ENCODE measurements at places on chromosomes 16 and 17. TPM values are rescaled to one million over a fixed set of nuclear protein-coding genes. Genes with fewer than 3 reads are reported as not detected.

The ABCC3 gene
- 2.0 TPM for total RNA-seq

The GCGR gene
- not detected for total RNA-seq

The TCAP gene
- 0.07 TPM for total RNA-seq

The SPEM1 gene
- not detected for total RNA-seq

The SLC16A6 gene
- total RNA-seq, result 0.79 TPM

DNA sequence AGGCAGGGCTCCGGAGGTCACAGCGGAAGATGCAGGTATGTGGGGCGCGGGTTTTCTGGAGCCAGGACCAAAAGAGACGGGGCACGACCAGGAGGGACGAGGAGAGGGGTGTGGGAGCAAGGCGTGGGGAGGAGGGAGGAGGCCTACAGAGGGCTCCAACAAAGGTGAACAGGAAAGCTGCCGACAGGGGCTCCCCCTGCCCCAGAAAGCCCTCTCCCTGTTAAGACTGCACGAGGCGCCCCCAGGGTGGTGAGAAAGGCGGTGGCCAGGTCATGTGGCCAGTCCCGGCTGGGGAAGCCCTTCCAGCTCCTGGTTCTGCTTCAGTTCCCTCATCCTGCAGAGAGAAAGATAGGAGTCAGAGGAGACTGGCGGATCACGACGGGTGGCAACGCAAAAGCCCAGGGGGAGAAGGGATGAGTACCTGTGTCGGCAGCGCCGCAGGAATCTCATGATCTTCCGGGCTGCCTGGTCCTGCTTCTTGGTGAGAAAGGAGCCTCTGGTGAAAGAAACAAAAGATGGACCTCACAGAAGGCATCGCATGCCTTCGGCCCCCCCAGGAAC lies 949 bp upstream of the SPAG7 start:
- peak; percentile 27 for DNase-seq

- DNase-seq, result no peak
Measured at GRCh38 chr16:30381291-30382041, 895 bp downstream of the SEPTIN1 start.

DNA sequence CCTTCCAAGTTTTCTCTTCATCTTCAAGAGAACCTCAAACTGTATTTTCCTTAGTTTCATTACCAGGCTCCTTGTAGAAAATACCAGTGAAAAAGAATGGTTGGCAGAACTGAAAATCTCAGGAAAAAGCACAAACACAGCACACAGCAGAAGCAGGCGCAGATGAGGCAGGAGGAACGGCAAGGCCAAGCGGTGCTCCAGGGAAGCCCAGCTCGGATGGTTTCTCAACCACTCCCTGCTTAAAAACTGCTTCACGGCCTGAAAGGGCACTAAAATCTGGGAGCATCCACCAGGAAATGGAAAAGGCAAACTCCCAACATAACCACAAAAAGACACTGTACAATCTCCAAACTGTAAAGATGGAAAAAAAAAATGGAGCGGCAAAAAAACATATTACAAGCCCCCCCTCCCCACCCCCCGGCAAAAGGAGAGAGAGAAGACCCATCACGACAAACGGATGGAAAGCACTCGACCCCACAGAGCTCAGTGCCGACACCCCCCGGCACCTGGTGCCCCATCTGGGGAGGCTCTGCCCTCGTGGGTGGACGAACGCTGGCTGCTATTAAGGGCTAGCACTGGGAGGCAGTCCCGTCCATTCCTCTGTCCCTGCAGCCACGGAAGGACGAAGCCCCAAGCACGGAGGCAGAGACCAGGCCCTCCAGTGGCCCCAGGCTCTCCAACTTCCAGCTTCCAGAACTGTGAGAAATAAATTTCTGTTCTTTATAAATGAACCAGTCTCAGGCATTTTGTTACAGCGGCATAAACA lies 127.5 kb downstream of the ZNF778 start:
- DNase-seq, result no peak

DNA sequence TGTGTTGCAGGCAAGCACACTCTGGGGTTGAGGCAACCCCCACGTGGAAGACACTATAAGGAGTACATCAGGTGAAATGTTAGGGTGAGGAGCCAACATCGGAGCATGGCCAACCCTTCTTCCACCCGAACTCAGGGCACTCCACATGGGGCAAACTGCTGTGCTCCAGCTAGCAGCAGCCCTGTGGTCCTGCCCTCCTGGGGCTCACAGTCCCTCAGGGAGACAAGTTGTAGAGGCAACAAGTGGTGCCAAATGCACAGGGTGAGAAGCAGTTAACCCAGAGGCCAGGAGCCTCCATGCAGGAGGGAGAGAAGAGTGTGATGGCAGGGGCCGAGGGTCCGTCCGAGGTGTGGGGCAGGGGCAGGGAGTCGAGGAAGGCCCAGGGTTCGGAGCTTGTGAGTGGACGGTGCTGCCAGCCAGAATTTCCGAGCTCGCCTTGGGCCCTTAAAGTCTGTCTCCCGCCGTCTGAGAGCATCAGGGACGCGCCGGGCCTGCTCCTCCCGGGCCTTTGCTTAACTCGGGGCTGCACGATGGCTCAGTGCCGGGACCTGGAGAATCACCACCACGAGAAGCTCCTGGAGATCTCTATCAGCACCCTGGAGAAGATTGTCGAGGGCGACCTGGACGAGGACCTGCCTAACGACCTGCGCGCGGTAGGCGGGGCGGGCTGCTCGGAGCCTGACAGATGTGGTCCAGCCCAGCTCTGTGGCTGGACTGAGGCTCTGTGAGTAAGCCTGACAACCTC lies 32.3 kb downstream of the ATPAF2 start:
- DNase-seq, result no peak

GRCh38 chr17:31313982-31314781 lies at the start of gene EVI2B:
EVI2B (minus strand) TSS chr17:31314054; CDS start chr17:31305609, 8,445 bp downstream.
- peak; percentile 31 for DNase-seq

DNA sequence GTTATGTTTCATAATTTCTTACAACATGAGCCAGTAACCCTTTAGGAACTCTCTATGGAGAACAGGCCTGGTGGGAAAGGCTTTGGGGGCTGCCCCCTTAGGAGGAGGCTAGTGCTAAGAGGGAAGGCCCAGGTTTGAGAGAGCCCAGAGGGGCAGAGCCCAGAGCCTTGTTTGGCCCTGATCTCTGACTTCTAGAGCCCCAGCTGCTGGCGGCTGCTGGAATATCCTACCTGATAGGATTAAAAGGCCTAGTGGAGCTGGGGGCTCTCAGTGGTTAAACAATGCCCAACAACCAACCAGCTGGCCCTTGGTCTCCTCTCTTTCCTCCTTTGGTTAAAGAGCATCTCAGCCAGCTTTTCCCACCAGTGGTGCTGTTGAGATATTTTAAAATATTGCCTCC lies 54.1 kb downstream of the IGF2BP1 start:
- no peak for DNase-seq

GRCh38 chr17:2909846-2910234 lies 113.6 kb downstream of the RAP1GAP2 start:
- no peak for DNase-seq

GRCh38 chr16:29868396-29869009 lies 5.5 kb upstream of the CDIPT start:
- peak; percentile 29 for DNase-seq

DNA sequence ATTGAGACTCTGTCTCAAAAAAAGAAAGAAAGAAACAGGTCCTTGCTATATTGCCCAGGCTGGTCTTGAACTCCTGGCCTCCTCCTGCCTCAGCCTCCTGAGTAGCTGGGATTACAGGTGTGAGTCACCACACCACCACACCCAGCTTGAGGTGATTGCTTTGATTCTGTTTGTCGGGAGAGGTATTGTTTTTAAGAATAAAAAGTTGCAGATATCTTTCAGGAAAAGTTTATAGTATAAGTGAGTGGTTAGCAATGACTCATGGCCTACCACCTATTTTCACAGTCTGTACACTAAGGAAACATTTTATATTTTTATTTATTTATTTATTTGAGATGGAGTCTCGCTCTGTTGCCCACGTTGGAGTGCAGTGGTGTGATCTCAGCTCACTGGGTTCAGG lies 45.0 kb downstream of the RHOT1 start:
- no peak for DNase-seq

DNA sequence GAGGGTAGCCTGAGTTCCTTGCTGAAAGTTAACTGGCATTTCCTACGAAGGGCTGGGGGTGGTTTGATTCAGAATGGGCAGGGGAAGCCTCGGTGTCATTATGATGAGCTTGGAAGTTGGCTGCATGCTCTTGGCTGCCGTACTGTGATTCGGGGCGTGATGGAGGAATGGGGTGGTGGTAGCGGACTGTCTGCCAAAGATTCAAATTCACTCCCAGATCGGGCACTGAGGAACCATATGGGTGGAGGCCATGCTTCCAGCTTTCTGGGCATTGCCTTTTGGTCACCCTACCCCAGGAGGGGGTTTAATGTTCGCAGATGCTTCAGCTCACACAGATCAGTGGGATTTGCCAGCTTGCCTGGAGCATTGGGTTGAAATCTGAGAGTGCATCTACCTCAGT lies 492.8 kb upstream of the EEF2KMT start:
- no peak for DNase-seq

DNA sequence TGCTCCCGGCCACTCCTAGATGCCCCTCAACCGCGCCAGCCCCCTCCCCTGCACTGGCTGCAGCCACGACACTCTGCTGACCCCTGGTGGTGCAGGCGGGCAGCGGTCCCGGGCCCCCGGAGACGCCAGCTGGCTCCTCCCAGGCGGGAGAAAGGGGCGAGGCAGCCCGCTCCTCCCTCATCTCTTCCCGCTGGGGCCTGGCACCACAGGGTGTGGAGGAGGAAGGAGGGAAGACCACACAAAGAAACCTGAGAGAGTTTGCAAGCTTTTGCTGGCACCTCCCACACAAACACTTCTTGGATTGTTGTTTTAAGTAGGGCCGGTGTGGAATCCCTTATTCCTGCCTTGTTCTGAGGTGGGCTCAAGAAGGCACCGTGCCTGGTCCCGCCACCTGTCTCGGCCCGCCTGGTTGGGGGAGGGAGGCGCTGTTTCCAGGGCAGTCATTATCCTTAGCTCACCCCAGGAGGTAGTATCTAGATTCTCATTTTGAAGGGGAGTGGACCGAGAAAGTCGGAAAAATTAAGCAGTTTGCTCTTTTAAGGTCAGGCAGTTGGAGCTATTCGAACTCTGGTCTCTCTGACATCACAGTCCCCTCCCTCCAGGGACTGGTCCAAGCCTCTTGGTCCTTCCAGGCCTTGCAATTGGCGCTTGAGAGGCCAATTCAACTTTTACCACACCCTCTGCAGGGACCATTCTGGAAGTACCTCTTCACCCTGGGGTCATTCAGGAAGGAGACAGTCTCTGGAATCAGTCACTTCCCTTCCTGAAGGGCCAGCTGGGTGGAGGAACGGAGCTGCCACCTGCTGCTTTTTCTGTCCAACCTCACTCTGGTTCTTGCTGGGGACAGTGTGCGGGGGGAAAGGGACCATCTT lies 959 bp upstream of the ANKRD13B start:
- peak; percentile 95 for DNase-seq

- DNase-seq, result no peak
Measured at GRCh38 chr17:77288115-77288619, 147.4 kb downstream of the SEC14L1 start.

DNA sequence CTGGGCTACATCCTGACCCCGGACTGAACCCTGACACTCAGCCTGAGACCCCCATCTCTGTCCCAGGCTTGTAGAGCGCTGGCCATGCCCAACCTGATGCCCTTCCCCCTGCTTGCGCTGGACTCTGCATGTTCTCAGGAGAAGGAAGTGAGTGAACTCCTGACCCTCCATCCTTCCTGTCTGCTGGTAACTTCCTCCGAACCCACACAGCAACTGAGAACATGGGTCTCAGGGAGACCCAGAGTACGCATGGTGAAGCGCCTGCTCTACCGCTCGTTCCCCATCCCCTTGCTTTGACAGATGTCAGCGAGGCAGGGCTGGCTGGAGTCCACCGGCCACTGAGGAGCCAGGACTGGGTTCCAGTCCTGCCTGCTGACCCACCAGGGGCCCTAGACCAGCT lies 6.1 kb downstream of the CAMKK1 start:
- DNase-seq, result no peak

DNA sequence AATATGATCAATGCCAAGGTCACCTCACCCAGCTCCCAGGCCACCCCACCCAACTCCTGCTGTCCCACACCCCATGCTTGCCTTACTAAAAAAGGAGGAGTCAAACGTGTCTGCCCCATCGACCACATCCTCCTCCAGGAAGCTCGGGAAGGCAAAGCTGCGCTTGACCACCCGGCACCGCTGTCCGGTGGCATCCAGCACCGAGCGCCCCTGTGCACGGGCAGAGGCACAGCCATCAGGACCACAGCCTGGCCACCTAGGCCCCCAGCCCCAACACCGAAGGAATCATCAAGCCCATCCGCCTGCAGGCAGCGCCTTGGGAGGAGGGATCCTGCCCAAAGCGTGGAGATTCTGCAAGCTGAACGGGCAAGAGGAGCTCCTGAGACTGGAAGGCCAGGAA lies 10.2 kb downstream of the AANAT start:
- DNase-seq, result no peak

GRCh38 chr17:7841396-7841914 lies 7.4 kb downstream of the KDM6B start:
- DNase-seq, result peak; percentile 95

DNA sequence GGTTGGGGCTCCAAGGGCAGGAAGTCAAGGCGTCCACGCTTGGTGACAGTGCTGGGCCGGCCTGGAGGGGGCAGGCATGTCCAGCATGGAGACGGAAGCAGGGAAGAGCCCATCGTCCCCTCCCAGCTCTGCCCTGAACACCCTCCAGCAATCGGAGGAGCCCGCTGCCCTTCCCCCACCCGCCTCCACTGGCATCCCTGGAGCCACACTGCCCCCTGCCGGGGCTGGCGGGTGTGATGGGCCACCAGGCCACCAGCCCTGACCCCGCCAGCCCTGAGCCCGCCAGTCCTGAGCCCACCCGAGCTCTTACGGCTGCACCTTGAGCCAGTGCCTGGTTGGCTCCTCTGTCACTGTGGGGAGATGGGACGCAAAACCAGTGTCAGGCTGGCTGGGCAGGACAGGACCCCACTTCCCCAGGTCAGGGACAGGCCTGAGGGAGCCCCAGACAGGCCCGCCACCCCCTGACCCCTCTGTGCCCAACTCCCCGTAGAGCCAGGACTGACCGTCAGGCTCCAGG lies 4.1 kb upstream of the CDH15 start:
- DNase-seq, result peak; percentile 55

GRCh38 chr16:70663524-70664324 lies 17.4 kb downstream of the IL34 start:
- no peak for DNase-seq

DNA sequence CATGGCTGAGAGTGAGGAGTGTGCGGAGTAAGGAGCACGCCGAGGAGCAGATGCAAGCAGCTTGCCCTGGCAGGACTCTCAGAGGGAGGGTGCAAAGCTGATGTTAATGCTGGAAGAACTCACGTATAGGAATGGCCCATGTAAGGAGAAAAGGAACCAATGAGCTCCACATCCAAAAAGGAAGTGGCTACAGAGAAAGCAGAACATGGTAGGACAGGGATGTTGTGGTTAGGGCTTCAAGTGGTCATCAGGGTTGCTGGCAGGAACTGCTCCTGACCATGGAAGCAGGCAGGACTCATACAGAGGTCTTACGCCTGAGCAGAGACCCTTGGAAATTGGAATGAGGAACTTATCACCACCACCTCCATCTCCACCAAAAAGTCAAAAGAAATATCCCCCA lies 5.2 kb downstream of the MYO1D start:
- no peak for DNase-seq

DNA sequence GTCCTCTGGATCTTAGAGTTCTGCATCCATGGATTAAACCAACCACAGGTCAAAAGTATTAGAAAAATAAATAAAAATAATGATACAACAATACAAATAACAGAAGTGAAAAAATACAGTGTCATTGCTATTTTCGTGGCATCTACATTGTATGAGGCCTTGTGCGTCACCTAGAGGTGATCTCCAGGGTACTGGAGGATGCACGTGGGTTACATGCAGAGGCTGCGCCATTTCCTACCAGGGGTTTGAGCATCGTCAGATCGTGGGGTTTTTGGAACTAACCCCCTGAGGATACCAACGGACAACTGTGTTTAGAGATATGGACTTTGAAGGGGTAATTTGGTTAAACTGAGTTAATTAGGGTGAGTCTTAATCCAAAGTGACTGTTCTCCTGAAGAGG lies 224.7 kb downstream of the ENGASE start:
- no peak for DNase-seq
